Femur (tissue), 1 donor: ENCODE measurements at places on chromosomes 13 and 19.

DNA sequence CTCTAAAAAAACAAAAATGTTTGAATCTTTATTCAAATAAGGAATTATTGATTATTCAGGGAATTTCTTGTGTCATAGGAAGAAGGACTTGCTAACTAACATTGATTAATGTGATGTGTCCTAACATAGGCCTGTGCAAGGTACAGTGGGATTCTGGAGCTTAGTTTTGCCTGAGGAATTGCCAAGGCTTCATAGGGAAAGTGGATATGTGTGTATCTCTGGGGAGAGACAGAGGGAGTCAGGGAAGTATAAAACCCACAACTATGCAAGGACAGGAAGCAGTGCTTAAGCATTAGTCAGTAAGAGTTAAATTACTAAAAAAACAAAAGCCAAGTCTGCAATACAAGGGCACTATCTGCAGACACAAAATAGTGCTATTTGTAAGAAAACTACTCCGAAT is 59.6 kb downstream of the WDFY2 start:
- no peak for DNase-seq

GRCh38 chr19:55353803-55354697 is 469 bp downstream of the COX6B2 start:
- DNase-seq = peak; percentile 73

GRCh38 chr19:58021541-58022282 is 12.1 kb upstream of the ZSCAN1 start:
- peak; percentile 81 for DNase-seq

GRCh38 chr13:21478881-21479808 is 20.0 kb upstream of the ZDHHC20 start:
- DNase-seq = peak; percentile 45

DNA sequence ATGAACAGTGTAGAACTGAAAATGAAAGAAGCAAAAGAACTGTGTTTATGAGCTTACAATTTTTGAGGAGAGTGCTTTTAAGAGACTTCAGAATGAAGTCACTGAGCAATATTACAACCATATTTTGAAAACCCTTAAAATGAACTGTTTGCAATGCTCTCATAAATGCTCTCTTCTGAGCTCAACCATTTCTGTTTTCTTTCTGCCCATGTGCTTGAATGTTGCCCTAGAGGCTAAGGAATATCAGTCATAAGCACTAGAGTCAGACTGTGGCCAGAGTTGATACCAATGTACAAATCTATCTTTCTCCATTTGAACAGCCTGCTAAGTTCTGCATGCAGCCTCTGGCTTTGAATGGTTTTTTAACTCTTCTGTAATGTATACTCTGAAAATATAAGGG is 1092.8 kb downstream of the PCDH9 start:
- DNase-seq = no peak

DNA sequence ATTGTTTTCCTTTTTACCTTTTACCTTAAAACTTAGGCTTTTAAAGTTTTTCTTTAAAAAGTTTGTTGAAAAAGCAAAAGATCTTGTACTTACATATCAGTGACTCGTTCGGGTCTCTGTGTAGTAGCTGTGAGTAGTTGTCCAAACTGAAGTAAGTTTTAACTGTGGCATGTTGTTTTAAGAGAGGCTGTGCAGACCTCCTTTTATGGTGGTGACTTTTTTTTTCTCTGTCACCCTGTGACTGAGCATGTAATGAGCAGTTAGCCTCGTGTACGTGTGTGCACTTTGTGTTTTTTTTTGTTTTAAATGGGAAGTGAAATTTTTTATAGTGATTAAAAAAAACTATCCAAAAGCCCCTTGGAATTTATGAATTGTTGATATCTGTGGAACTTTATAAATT is at the start of gene GPR183:
TSS of gene GPR183 (minus strand) at position 153 of the 400 bp plus-strand sequence. CDS start 11,254 bp downstream, outside the sequence.
- no peak for DNase-seq

DNA sequence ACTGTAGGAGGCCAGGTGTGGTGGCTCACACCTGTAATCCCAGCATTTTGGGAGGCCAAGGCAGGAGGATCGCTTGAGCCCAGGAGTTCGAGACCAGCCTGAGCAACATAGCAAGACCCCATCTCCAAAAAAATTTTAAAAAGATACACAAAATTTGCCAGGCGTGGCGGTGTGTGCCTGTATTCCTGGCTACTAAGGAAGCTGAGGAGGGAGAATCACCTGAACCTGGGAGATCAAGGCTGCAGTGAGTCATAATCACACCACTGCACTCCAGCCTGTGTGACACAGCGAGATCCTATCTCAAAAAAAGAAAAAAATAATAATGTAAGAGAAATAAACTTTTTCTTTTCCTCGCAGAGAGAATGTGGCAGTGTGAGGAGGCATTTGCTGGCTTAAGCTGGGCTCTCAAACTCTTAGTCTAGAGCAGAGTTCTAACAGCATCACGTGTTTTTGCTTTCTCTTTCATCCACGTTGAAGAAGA is 21.1 kb downstream of the FAM187B start:
- no peak for DNase-seq

DNA sequence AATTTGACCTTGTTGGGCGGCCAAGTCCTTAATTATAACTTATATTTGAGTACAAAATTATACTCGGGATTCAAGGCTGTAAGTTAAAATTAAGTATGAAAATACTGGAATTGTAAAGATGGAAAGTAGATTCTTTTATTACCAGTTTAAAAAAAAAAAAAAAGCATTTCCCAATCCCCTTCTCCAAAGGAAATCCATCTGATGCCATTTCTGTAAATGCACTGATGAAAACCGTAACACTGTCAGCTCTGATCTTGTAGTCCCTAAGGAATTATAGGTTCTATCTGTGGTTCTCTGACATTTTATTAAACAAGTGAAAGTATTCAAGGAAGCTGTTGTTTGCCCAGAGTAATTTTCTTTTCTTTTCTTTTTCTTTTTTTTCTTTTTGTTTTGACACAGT is 41.6 kb upstream of the HNRNPA1L2 start:
- no peak for DNase-seq

- DNase-seq = peak; percentile 77
These were observed 15.4 kb downstream of the FCHO1 start for GRCh38 chr19:17766543-17767131.

- DNase-seq = peak; percentile 49
These were observed 1.0 kb downstream of the COL4A1 start for GRCh38 chr13:110305949-110306339.

GRCh38 chr19:45041125-45041524 is 2.3 kb downstream of the CLASRP start:
- no peak for DNase-seq

DNA sequence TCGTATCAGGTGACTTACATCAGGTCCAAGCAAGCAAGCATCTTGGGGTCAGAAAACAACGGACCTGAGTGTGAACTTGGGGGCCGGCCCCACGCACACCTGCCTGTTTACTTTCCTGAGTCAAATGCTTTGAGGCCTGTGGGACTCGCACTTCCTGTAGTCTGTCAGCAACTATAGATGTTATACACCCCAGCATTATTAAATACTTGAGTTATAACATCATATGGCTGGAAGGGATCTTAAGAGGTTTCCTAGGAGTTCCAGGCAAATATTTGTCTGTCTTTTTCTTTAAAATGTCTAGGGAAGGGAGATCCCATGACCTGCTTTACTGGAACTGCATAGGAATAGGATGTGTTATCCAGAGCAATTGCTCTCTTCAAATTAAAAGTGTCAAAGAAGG is 280.6 kb downstream of the SHISA2 start:
- DNase-seq = peak; percentile 69

DNA sequence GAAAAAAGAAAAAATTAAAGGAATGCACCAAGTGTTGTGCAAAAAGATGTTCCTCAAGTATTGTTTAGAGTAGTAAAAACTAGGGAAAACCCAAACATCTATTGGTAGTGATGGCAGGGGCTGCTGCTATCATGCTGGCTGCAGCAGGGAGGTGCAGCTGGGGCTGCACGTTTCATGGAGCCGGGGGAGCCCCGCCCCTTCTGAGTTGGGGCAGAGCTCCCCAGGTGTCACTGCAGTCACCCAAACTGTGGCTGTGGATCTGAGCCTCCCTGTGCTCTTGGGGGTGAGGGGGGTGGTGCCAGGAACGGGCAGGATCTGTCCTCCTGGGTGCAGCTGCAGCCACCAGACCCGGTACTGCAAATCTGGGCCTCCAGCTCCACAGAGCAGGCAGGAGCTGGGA is 11.5 kb upstream of the UBE2S start:
- DNase-seq = no peak

DNA sequence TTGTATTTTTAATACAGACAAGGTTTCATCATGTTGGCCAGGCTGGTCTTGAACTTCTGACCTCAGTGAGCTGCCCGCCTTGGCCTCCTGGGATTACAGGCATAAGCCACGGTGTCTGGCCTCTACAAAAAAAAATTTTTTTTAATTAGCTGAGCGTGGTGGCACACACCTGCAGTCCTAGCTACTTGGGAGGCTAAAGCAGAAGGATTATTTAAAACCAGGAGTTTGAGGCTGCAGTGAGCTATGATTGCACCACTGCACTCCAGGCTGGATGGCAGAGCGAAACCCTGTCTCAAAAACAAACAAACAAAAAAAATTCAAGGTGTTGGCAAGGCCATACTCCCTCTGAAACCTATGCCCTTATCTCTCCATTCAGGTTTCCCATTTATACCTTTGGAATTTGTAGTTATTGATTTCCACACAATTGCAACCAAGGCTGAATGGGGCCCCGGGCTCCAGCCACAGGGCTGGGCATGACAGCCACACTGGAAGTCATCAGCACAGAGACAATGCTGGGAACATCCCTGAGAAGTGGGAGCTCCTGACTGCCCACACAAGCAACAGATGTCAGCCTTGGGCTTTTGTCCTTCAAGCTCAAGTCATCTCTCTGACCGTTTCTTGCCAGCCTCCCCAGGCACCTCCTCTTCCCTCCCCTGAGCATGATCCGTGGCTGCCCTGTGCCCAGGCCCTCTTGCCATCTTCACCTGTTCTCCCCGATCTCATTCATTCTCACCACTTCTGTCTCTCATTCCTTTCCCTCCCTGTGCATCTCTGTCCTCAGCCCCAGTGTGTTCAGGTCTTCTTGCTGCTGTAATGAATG is 27.2 kb upstream of the CALM3 start:
- no peak for DNase-seq

DNA sequence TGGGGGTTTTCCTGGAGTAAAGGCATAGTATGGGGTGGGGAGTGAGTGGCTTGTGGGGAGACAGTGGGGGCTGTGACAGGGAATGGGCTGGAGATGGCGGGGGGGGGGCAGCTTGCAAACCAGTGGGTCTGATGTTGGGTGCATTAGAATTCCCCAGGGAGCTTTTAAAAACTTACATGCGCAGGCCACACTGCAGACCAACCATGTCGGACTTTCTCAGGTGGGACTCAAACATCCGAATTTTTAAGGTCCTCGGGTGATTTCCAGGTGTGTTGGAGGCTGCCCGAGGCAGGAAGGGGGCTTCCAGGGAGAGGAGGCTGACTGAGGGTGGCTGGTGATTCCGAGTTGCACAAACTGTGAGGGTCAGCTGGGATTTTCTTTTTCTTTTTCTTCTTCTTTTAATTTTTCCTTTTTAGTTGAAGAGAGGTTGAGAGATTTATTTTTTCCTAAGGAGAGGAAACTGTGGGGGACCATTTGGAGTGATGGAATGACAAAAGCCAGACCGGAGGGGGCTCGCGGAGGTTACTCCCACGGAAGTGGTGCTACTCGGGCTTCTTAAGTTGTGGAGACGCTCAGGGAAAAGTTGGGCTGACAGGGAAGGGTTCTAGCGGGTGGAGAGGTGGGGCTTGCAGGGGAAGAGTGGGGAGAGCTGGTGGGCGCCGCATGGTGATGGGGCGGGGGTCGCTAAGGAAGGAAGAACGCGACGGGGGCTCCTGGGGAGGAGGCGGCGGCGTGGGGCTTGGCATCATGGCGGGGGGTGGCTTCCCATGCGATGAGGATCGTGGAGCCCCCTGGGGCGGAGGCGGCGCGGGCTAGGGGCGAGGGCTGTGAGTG is 997 bp upstream of the CACNG8 start:
- DNase-seq = no peak

DNA sequence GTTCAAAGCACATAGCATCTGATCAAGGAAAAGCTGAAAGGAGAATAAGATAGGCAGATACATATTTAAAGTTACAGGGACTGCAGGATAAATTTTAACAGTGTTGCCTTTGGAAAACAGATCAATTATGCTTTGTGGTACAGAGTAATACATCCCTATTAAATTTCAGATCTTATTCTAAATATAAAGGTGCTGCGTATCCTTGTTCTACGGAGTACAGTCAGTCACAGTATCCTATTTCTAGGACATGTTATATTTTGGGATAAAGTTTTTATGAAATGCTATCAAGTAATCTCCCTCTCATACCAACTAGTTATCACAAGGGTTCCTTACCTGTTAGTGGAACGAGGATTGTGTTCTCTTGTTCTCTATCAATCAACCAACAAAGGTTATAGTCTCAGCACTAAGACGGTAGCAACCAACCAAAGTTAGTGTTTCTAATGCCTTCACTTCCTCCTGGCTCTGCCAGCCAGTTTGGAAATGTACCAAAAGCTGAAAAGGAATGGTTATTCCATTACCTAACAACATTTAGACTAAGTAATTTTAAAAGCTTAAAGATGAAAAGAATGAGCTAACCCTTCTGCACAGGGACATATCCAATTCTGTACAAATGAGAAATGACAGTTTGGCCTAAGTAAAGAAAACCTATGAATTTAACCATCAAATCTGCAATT is 35.2 kb downstream of the TSC22D1 start:
- DNase-seq = no peak

GRCh38 chr13:59367467-59367866 is 796.3 kb downstream of the DIAPH3 start:
- no peak for DNase-seq

DNA sequence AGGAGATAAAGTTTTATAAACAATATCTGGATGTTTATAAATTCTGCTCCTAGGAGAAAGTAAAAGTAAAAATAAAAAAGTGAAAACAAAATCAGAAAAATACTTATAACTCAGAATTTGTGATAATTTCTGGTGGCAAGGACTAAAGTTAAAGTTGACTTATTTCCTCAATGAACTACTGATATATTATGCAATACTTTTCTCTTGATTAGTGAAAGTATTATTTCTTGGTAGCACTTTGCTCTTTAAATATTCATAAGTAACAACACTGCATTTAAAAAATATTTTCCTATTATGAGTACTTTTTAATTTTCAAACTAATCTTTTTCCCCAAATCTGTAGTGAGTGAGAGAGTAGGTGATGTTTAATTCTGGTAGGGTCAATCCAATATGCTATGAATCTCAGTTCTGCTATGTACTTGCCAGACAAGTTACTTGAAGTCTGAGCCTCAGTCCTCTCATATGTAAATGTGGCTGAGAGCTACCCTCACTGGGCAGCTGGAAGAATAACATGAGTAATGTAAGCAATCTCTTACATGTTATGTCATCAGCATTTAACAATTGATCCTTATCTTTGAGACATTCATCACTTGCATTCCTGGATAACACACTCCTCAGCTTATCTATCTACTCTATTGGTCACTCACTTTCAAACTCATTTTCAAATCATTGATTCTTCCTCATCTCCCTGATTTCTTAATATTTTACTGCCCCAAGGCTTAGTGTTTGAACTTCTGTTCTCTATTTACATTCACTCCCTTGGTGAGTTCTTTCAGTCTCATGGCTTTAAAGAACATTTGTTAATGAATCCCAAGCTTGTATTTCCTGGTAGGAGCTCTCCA is 239.0 kb downstream of the RGCC start:
- DNase-seq = no peak

DNA sequence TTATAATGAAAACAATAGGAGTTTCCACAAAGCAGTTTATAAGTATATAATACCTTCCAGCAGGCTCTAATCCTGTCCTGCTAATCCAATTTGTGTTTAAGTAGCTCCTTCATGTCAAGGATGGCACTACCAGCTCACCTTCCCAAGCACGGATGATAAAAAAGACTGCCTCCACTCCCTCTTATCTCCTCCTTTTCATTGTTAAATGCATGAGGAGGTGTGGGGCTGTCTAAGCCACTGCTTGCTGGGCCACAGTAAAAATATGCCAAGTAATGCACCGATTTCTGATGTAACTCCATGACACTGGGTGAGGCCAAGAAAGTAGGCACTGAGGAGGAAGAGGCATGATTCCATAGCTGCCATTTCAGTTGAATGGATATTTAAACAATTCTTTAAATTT is 193.1 kb downstream of the ZIC5 start:
- no peak for DNase-seq
